Dermis blood vessel endothelial cell (primary cell): ENCODE measurements at places on chromosomes 16 and 17.

DNA sequence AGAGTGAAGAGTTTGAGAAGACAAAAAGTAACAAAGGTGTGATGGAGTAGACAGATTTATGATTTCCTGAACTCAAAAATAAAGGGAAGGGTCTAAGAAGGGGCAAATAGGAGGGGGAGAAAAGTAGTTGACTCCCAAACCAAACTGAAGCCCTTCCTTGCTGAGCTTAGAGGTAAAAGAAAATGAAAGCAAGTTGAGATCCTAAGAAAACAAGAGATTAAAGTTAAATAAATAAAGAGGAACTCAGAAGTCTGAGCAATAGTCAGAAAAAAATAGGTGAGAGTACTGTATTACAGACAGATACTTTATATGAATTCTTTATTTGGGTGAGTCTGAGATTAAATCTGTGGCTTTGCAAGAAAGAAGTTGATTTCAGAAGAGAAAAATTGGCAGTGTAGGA lies 3.3 kb upstream of the PSMD12 start:
- DNase-seq = no peak

DNA sequence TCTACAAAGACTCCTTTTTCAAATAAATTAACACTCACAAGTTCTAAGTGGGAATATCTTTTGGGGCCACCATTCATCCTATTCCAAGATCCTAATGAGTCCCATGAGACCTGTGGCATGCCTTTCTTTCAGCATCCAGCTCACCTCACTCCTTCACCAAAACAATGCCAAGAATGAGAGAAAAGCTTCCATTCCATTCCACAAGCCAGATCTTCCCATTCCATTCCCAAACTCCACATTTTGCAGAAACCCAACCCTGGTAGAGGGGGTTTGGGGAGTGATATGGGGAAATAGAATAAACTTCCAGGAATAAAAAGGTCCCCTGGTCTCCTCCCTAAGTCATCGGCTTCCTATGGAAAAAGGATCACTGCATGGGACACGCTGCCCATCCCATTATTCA lies 392.2 kb downstream of the NPIPA8 start:
- no peak for DNase-seq

DNA sequence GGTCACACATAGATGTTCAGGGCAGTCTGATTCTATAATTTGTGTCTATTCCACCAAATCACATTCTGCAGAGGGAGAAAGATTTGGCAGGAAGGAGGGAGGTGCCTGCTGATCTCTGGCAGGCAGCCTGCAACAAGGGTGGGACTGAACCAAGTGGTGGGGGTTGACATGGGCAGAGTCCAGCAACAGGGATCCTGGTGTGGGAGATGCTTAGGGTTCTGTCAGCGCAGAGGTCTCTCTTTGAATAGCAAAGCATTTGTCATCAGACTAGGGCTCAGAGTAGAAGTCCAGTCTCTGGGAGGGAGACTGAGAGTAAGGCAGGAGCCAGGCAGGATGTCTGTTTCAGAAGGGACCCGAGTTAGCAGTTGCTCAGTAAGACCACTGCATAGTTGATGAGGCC lies 94.6 kb downstream of the UTP18 start:
- DNase-seq = no peak

DNA sequence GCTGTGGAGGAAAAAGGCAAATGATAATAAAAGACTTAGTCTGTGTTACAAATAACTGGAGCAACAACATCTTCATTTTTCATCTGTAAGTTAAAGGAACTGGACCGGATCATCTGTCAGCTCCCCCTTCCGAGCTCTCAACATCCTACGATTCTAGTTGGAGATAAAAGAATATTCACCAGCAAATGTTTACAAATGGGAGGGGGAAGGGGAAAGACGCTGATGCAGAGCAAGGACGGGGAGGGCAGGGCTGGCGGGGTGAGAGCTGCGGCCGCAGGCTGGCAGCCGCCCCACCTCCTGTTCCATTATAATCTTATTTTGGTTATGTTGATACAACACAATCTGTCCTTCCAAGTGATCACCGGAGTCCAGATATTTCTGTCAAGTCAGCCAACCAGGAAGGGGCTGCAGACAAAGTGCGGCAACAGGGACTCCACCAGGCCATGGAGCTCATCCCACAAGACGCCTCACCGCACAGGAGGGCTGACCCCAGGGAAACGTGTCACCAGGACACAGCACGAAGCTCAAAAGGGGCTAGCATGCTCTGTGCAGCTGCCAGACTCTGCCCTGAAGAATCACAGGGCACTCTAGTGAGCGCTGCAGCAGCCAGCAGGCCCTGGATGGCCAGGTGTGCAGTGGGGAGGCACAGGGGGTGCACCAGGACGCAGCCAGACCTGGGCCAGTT lies 19.7 kb downstream of the FBXO31 start:
- DNase-seq = no peak

GRCh38 chr17:78899361-78900260 lies 3.4 kb downstream of the CEP295NL start:
- no peak for DNase-seq

DNA sequence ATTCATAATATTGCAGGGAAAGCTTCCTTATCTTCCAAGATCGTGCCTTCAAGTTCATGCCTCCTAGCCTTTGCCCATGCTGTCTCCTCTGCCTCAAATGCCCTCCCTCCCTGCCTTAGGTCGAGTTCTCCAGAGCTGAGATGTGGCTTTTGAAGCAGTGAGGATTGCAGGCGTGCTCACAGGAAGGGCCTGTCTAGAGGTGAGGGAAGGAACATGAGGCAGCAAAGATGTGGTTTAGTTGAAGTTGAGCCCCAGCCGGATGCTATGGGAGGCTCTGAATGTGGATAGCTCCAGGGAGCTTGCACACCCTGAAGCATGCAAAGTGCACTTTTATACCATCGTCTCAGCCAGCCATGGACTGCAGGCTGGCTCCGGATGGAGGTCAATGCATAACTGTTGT lies 754.6 kb upstream of the EEF2KMT start:
- no peak for DNase-seq

GRCh38 chr17:9878786-9879525 lies 26.1 kb downstream of the RCVRN start:
- no peak for DNase-seq

DNA sequence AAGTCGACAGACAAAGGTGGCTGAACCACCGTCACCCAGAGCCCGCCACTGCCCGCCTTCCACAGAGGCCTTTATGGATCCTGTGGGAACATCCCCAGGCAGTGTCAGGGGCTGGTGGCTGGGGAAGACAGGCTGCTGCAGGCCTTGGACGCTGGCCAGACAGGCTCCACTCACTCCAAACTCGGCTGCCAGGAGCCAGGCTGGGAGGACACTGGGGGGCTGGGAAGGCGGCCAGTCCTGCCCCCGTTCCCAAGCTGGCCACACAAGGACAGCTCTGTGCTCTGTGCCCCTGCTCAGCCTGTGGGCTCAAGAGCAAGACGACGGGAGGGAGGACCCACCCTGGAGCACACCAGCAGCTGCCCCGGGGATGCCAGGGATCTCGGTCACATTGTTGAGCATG lies 7.6 kb upstream of the LCAT start:
- DNase-seq = no peak

- DNase-seq = peak; percentile 76
Observed at GRCh38 chr17:82917699-82918345, 78.0 kb upstream of the ZNF750 start.

GRCh38 chr16:88655733-88656281 lies 5.0 kb upstream of the CYBA start:
- no peak for DNase-seq
